ENCODE measurements at places on chromosomes 5 and 9. TPM values are rescaled to one million over a fixed set of nuclear protein-coding genes. Genes with fewer than 3 reads are reported as not detected.

Gene SH2D3C
- under 0.01 TPM for total RNA-seq

Gene TPPP
- 0.94 TPM for total RNA-seq

Gene RNF183
- not detected for total RNA-seq

- DNase-seq = peak; percentile 69
These were observed 73.6 kb upstream of the RPS23 start for GRCh38 chr5:82351754-82352145.

DNA sequence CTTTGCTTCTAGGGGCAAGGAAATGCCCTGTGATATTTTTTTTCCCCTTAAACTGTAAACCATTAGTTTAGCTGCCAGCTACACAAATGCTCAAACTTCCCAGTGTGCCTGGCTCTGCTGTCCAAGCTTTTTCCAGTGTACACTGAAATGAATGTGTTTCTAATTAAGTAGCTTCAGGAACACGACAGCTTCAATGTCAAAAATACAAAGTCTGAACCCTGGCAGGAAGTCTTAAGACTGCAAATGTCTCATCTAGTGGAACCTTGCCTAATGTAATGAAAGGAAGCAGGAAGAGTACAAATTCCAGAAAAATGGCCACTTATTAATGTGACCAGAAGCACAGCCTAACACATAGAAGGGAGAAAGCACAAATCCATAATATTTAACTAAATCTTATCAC, 255.2 kb downstream of the CRB2 start:
- DNase-seq = no peak

DNA sequence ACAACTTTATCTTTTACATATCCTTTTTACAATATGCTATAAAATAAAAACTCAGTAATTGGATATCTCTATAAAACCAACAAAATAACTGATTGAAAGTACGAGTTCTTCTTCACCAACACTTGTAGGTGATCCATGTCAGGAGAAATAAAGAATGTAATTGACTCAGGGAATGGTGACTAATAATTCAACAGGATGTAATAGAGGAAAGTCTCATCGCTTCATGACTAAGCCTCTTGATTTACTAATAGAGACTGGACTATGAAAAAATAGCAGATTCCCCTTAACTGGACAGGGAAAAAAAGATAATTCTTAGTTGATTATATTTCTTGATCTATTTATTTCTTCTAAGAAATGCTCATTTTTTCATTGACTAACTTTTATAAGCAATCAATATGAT, 507.7 kb upstream of the PTGER4 start:
- DNase-seq = peak; percentile 79

DNA sequence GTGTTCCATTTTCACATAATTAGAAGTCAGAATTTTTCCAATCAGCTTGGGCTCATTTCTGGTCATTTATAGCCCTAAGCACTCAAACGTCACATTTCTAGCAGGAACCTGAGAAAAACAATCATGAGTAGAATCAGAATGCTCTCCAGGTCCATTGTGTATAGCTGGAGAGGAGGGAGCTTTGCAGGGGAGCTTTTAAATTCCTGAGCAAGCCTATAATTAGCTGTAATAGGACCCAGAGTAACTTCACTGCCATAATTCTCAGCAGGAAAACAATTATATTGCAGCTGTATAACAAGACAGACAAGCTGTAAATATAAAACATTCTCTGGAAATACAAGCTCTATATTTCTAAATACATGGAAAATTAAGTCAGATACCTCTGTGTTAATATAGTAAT, 637.6 kb upstream of the SGCD start:
- DNase-seq = no peak

DNA sequence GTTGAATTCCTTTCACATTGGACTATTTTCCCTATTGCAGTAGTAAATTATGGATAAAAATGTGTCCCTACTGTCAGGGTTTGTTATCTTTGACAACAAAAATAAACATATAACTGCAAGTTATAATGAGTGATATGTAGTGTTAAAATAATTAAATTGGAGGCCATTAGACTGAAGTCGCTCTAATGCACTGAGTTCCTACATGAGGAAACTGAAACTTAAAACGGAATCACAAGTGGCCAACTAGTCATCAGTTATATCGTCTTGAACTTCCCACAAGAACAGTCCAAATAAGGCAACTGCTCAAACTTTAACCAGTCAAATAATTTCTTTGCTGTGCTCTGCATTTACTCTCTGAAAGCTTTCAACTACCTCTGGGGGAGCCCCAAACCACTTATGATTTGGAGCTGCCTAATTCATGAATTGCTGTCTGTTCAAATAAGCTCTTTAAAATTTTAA, 2.1 kb upstream of the IFT74 start:
- no peak for DNase-seq

- no peak for DNase-seq
These were observed 158.7 kb upstream of the GRIN3A start for GRCh38 chr9:101897196-101897595.

DNA sequence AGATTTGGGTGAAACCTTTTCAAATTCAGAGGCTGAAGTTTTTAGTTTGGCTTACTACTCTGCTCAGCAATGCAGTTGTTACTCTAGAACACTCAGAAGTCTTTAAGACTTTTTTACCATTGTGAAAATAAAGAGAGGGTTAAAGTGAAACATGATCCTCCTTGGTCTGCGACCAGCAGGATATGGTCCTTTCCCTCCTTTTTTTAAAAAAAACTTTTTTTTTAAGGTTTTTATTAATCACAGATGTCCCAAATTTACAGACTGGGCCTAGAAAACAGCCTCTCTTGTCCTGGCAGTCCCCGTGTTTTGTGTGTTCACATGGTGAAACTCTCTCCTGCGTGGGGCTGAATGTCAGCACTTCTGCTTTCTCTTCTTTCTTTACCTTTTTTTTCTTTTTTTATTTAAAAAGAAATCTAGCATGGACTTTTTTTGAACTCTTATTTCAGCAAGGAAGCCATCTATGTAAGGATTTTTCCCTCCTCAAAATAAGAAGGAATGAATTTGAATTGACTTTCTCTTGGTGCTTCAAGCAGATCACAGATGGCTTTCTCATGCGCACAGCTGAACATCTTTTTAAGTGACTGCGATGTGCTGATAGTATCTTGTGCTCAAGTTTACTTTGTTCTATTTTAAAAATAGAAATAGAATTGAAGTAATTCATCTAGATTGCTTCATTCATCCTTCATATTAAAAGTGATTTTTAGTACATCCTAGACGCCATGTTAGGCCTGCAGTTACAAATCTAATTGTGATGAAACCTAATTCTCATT, 128.7 kb upstream of the OTULINL start:
- no peak for DNase-seq
